ENCODE measurements at places on chromosomes 5 and 9. TPM values are rescaled to one million over a fixed set of nuclear protein-coding genes. Genes with fewer than 3 reads are reported as not detected.

DNA sequence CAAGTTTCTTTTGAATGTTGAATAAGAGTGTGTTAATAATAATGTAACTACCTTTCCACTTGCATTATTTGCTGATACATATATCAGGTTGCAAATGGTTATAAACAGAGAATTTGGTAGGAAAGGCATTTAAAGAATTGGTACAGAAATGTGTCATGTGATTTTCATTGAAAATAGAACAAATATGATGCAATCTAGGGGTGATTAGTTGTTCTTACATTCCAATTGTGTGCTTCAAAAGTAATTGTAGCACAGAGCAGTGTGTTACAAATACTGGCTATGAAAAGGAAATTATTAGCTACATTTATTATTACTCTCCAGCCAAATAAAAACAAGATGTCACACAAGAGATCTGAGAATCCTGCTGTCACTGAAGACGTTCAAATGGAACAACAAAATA, 61.8 kb upstream of the PRDM9 start:
- DNase-seq: no peak

GRCh38 chr9:127253446-127253845, 11.1 kb upstream of the GARNL3 start:
- DNase-seq: no peak

GRCh38 chr5:176436656-176437055, 11.5 kb upstream of the FAF2 start:
- DNase-seq: no peak

STOM gene
- 125 TPM for total RNA-seq

CATSPER3 gene
- total RNA-seq: 0.72 TPM

All from heart left ventricle (tissue), 16 donors.